ENCODE measurements at places on chromosomes 4 and X.
A peak's percentile ranks its signal among the peaks of the same experiment; 100 is the strongest.

DNA sequence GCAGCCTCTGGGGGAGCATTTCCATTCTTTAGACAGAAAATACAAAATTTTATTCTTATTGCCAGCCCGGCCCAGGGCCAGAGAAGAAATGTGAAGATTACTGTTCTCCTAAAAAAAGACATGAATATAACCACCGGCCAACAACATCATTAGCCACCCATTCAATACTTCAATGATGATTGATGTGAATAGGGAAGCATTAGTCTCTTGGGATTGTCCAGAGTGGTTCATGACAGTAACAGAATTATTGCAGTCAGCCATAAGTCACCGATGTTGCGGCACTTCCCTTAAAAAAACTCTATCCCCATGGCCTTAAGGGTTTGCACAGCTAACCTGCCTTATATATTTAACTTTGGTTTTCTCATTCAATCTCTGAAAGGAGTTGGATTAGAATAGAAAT, 418.7 kb downstream of the CENPC start:
- no peak overlapping the region for H3K27ac ChIP-seq
- peaks cover 6% of the 10 kb centered on the region for H3K4me1 ChIP-seq
- H3K36me3 ChIP-seq = no peaks in the 10 kb centered on the region

- H3K27ac ChIP-seq = no peak overlapping the region
- H3K27me3 ChIP-seq = no peaks in the 10 kb centered on the region
- H3K4me1 ChIP-seq = no peaks in the 10 kb centered on the region
- no peaks in the 10 kb centered on the region for H3K36me3 ChIP-seq
- no peak for DNase-seq
- H3K4me3 ChIP-seq = no peak overlapping the region
Observed at GRCh38 chr4:186932196-186932595, 208.5 kb upstream of the FAT1 start.

DNA sequence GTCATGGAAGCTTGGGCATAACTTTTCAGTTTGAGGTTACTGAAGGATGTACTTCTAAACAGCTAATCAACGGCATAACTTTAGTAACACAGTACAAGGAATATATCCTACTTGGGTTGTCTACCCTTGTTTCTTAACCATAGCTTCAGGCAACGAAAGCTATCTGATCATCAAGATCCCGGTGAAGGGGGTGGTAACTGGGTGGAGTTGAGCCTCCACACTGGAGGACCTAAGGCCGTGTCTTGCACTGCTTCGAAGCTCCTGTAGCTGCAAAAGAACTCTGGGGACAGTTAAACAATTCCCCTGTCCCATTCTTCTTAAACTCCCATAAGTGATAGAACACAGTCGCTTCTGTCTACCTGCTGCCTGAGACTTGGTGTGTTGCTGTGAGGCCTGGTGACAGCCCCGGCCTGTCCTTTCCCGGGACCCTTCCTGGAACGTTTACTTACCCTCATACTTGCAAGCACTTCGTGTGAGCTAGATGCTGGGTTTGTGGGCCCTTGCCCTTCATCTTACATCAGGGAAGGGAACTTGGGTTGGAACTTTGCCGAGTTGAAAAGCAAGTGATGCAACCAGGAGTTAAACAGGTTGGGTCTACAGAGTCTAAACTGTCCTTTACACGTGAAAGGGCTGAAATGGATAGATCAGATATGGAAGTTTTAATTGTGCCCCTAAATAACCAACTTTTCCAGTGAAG, 5.8 kb upstream of the WDR1 start:
- H3K27me3 ChIP-seq = no peaks in the 10 kb centered on the region
- DNase-seq = no peak
- H3K36me3 ChIP-seq = no peaks in the 10 kb centered on the region
- H3K4me3 ChIP-seq = no peak overlapping the region
- H3K4me1 ChIP-seq = peaks cover 57% of the 10 kb centered on the region
- no peak overlapping the region for H3K27ac ChIP-seq

GRCh38 chrX:109878236-109878635, 124.7 kb upstream of the TMEM164 start:
- no peak overlapping the region for H3K27ac ChIP-seq
- DNase-seq = no peak
- H3K36me3 ChIP-seq = no peaks in the 10 kb centered on the region

GRCh38 chr4:4872314-4872903, 12.9 kb downstream of the MSX1 start:
- H3K36me3 ChIP-seq = no peaks in the 10 kb centered on the region
- peaks cover 18% of the 10 kb centered on the region for H3K4me1 ChIP-seq
- H3K27me3 ChIP-seq = peaks cover 78% of the 10 kb centered on the region
- H3K4me3 ChIP-seq = no peak overlapping the region

GRCh38 chr4:180751009-180751408, 1492.2 kb upstream of the TENM3 start:
- H3K4me3 ChIP-seq = no peak overlapping the region
- H3K36me3 ChIP-seq = no peaks in the 10 kb centered on the region
- H3K27me3 ChIP-seq = no peaks in the 10 kb centered on the region
- no peak overlapping the region for H3K27ac ChIP-seq

DNA sequence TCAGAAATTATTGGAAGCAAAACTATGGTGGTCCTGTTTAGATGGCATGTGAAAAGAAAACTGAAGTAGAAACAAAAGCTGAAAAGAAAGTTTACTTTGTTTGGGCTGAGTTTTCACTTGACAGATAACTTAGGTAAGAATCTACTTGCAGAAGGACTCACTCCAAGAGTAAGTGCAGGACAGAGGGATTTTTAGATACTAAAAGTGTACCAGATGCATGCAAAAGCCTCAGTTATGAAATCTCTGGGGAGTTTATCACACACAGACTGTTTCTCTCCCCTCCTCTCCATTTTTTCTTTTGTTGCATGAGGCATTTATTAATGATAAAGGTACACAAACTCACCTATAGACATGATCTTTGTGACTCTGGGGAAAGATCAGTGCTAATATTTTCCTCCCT, 127.5 kb upstream of the GIMD1 start:
- peaks cover 2% of the 10 kb centered on the region for H3K36me3 ChIP-seq
- DNase-seq = no peak
- no peak overlapping the region for H3K4me3 ChIP-seq

DNA sequence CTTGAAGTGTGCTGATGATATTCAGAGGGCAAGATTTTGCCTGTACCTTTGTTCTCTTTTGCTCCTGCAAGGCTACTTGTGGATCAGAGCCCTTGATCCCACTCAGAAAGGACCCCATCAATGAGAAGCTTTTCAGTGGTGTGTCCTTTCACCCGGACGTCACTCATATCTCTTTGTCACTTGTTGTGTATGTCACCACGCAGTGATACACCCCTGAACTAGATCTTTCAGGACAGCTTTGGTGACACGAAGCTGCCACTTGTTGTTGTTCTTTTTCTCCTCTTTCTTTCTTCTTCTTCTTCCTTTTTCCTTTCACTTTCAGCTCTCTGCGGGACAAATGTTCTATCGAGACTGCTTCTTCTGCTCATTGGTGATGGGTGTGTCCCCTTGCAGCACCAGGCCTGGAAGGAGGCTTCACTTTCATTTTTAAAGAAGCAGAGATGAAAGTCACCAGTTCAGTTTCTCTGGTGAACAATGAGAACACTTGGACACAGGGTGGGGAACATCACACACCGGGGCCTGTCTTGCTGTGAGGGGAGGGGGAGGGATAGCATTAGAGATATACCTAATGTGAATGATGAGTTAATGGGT, 83.6 kb downstream of the NBDY start:
- DNase-seq = no peak
- H3K4me3 ChIP-seq = peak overlapping the region; percentile 74
- peak overlapping the region; percentile 93 for H3K27ac ChIP-seq
- no peaks in the 10 kb centered on the region for H3K27me3 ChIP-seq

- H3K4me3 ChIP-seq = no peak overlapping the region
- H3K4me1 ChIP-seq = no peaks in the 10 kb centered on the region
- peaks cover 12% of the 10 kb centered on the region for H3K27me3 ChIP-seq
- no peak overlapping the region for H3K27ac ChIP-seq
- DNase-seq = no peak
Observed at GRCh38 chr4:168696826-168697225, 200.0 kb downstream of the PALLD start.

DNA sequence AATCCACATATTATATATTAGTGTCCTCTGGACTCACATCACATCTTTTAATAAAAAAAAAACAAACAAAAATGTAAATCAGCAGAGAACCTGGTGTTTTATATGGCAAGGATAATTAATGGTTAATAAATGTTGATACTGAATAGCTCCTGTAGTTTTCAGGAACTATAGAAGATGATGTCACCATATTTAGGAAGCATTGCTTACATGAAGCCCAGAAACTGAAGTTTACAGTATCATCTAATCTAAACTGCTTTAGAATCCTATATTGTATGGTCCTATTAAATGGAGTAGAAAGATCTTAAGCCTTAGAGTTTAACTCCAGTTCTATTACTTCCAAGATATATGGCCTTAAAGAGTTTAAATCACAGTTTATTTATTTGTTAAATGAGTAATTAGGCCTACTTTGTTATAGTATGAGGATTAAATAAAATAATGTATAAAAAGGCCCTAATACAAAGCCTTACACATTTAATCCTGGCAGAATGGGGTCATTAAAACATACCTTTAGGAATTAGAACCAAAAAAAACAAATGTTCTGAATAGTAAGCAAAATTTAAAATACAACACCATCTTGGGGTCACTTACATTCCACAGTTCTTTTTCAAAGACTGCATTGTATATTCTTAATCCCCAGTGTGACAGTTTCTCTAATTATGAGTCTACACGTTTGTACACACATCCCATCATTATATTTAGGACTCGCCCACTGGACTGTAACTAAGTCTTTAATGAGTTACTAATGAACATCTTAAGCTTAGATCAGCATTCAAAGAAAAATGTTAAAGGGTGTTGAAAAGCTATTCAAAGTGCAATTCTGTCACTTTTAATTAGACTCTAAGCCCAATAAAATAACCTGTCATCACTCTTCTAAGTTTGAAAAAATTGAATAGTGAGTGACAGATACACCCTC, 305.9 kb downstream of the ADGRL3 start:
- DNase-seq = no peak
- H3K27ac ChIP-seq = no peak overlapping the region
- no peaks in the 10 kb centered on the region for H3K4me1 ChIP-seq

GRCh38 chr4:127868196-127868595, 12.5 kb upstream of the PLK4 start:
- no peak for DNase-seq
- H3K27me3 ChIP-seq = no peaks in the 10 kb centered on the region
- H3K4me1 ChIP-seq = no peaks in the 10 kb centered on the region
- H3K27ac ChIP-seq = no peak overlapping the region
- peaks cover 8% of the 10 kb centered on the region for H3K36me3 ChIP-seq
- H3K4me3 ChIP-seq = no peak overlapping the region

- no peaks in the 10 kb centered on the region for H3K4me1 ChIP-seq
- H3K27ac ChIP-seq = no peak overlapping the region
- no peaks in the 10 kb centered on the region for H3K36me3 ChIP-seq
- no peaks in the 10 kb centered on the region for H3K27me3 ChIP-seq
- no peak overlapping the region for H3K4me3 ChIP-seq
Observed at GRCh38 chr4:24671849-24672248, 87.5 kb upstream of the DHX15 start.

- no peak overlapping the region for H3K27ac ChIP-seq
- no peak overlapping the region for H3K4me3 ChIP-seq
- H3K36me3 ChIP-seq = no peaks in the 10 kb centered on the region
- H3K27me3 ChIP-seq = no peaks in the 10 kb centered on the region
Observed at GRCh38 chrX:114905251-114905650, 112.2 kb downstream of the IL13RA2 start.

DNA sequence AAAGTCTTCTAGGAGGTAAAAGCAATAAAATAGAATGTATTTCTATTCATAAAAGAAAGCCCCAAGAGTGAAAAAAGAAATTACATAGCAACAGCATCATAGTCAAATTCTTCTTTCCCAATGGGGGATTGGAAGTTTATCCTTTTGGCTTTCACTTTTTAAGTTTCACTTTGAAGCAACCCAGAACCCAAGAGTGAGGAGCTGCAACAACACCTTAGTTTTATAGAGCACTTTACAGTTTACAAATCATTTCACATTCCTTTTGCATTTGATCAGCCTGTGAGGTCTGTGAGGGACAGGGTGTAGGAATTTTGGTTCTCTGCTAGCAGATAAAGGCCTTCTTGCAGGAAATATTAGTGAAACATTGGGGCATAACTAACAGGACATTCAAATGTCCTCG, 112.0 kb upstream of the NDP start:
- no peaks in the 10 kb centered on the region for H3K4me1 ChIP-seq
- H3K36me3 ChIP-seq = no peaks in the 10 kb centered on the region
- DNase-seq = no peak
- no peak overlapping the region for H3K27ac ChIP-seq
- no peak overlapping the region for H3K4me3 ChIP-seq
- H3K27me3 ChIP-seq = peaks cover 2% of the 10 kb centered on the region

DNA sequence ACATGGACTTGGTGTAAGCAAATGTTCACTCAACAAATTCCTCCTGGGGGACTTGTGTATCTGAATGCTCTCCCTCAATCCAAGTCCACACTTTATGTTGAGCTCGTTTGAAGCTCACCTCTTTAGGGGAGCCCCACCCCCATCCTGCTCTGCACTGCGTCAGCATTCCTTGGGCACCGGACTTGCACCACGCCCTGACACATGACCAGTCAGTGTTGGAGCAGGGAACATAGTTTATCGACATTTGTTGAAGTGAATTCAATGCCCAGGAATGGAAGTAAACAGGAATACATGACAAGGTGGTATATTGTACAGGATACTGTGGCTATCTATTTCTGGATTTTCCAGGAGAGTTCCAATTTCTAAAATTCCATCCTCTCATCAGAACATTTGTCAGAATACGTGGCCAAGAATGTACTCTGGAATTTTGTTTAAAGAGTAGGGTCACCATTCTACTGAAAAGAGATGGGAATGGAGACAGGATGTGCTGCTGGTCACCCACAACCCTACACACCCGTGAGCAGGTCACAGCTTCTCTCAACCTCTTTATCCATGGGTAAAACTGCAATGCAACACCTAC, 60.0 kb upstream of the LNX1 start:
- no peaks in the 10 kb centered on the region for H3K36me3 ChIP-seq
- H3K27me3 ChIP-seq = peaks cover 8% of the 10 kb centered on the region

DNA sequence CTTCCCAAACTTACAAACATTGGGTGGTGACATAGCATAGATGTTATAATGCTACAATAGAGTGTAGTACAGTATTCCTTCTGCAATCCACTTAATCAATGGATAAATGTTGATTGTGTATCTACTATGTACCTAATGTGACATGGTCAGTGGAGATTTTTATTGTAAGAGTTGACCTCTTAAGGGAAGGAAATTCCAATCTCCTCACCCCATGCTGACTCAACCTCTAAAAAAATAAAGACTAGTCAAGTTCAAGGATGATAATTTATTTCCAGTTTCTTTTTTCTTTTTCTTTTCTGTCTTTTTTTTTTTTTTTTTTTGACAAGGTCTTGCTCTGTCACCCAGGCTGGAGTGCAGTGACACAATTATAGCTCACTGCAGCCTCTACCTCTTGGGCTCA, 206.5 kb upstream of the STS start:
- no peaks in the 10 kb centered on the region for H3K27me3 ChIP-seq
- H3K27ac ChIP-seq = no peak overlapping the region
- no peak overlapping the region for H3K4me3 ChIP-seq
- no peaks in the 10 kb centered on the region for H3K4me1 ChIP-seq
- no peak for DNase-seq

All from activated naive CD8-positive, alpha-beta T cell treated with anti-CD3 and anti-CD28 coated beads, Interleukin-2, amount 50 U/mL, for 24 hours (primary cell).